ENCODE measurements at places on chromosomes 2 and 18. TPM values are rescaled to one million over a fixed set of nuclear protein-coding genes. Genes with fewer than 3 reads are reported as not detected.

DNA sequence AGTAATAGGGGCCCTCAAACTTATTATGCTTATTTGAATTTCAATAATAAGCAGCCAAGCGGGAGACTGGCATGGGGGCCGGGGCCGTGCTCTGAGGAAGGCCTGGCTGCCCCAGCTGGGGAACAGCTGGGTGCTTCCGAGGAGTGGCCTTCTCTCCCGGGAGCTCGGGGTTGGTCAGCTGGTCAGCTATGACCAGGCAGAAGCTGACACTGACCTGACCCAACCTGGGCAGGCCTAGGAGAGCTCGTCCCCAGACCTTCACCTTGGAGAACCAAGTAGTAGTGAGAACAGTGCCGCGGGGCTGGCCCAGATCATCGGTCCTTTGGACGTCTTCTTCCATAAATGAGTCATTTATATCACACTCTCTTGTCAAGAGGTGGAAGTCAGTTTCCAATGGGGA, 36.1 kb downstream of the RRM2 start:
- no peak for DNase-seq

GRCh38 chr2:150994076-150994475, 267.6 kb downstream of the RBM43 start:
- peak; percentile 16 for DNase-seq

PPP4R1 gene
- 85.5 TPM for total RNA-seq

DNA sequence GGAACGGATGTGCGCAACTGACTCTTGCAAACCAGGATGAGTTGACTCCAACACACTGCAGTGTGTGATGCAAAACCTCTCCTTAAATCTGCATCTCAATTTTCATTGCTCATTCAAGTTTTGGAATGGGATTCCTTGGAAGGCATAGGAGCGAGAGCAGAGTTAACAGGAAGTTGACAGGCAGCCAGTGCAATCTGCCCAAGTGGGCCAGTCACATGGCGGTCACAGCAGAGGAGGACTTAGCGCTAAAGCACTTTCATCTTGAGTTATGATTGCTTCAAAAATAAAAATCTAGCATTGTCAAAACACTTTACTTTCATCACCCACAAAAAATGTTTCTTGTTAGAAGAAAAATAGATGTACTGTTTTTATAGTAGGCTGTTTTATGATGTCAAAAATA, 439.0 kb downstream of the FBXO15 start:
- DNase-seq, result no peak

DNA sequence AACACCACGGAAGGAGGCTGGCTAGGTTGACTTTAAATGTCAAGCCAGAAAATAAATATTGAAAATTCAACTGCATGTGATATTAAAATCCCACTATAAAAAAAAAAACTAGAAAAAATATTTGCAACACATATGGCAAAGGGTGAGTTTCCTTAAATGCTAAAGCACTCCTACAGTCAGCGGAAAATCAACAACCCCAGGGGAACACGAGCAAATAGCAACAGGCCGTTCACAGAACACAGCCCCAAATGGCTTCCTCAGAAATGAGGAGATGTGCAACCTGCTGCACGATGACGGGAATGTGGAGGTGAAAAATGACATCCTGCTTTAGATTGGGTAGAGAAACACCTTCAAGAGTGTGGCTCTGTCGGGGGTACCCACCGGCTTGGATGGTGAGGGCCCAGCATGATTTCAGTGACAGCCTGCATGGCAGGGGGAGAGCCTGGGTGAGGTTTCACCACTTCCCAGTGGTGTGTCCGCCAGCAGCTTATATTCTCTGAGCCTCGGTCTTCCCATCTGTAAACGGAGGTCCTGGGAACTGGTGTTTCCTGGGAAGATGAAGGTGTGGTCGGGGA, 157.9 kb upstream of the GLI2 start:
- DNase-seq, result no peak

RMDN2 gene
- 5.8 TPM for total RNA-seq
